ENCODE measurements at places on chromosomes 2 and 18.

GRCh38 chr2:954687-955000, 4.0 kb downstream of the SNTG2 start:
- DNase-seq = no peak

- no peak for DNase-seq
Observed at GRCh38 chr2:23867449-23867848, 59.5 kb downstream of the ATAD2B start.

GRCh38 chr2:57397550-57398360, 648.9 kb upstream of the VRK2 start:
- no peak for DNase-seq

DNA sequence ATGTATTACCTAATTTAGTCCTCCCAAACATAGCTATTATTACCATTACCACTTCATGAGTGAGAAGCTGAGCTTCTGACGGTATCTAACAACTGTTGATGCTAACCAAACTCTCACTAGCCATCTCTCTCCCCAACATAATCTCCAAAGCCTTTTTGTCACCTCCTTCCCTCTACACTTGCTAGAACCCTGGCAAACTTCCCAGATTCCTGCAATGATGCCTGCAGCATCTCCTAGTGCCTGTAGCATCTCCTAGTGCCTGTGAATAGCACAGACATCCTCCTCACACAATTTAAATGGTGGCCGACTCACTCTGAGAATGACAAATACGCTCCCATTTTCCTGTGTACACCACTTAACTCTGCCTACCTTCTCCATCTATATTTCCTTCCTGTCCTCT, 126.7 kb downstream of the STK39 start:
- DNase-seq = no peak

DNA sequence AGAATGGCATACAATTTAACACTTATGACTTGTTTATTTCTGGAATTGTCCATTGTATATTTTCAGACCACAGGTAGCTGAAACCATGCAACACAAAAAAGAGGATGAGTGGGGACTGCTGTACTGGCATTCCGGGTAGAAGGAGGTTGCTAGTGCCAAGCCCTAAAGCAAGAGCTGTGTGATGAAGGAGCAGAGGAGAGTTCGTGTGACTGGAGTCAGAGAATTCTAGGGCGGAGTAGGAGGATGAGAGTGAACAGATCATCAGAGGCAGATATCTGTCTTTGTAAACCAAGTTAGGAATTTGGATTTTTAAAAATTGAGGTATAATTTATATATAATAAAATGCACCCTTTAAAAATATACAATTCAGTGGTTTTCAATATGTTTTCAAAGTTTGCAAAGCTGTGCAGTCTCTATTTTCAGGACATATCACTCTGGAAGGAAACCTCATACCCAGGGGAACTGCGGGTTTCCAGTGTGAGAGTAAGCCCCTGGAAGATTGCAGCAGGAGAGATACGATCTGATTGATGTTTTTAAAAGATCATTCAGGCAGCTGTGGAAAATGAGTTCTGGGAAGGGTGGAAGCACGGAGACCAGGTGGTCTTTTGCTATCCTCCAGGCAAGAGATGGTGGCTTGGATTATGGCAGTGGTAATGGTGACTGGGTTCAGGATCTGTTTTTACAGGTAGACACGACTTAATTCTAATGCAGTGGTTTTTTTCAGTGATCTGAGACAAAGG, 36.4 kb downstream of the TAF1B start:
- DNase-seq = no peak

DNA sequence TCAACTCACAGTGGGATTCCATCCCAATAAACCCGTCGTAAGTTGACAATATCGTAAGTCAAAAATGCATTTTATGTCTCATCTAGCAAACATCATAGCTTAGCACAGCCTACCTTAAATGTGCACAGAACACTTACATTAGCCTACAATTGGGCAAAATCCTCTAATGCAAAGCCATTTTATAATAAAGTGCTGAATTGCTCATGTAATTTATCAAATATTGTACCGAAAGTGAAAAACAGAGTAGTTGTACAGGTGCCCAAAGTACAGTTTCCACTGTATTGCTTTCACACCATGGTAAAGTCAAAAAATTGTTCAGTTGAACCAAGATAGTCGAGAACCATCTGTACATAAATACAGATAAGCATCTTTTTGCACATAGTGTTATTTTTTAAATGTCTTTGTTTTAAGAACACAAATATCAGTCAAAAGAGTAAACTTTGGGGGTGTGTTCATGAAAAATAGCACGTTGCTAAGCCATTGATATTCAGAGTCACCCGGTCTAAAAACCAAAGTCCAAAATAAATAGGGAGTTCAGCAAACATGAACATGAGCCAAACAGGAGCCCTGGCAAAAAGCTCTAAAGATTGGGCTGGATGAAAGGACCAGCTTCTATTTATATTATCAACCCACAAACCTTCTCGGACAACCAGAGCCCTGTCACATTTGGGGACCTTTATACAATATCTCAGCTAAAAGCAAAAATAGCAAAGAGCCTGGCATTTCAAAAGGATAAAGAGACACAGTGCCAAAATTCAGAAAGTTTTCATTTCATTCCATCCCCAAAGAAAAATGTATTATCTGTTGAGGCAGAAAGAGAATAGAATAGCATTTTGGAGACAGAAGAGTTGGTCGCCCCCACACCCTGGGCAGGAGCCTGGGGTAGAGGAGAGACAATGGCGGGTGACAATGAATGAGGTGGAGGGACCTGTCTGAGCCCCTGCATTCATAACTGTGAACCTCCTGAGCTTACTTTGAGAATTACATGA, 105.9 kb upstream of the SH3BP4 start:
- DNase-seq = no peak

DNA sequence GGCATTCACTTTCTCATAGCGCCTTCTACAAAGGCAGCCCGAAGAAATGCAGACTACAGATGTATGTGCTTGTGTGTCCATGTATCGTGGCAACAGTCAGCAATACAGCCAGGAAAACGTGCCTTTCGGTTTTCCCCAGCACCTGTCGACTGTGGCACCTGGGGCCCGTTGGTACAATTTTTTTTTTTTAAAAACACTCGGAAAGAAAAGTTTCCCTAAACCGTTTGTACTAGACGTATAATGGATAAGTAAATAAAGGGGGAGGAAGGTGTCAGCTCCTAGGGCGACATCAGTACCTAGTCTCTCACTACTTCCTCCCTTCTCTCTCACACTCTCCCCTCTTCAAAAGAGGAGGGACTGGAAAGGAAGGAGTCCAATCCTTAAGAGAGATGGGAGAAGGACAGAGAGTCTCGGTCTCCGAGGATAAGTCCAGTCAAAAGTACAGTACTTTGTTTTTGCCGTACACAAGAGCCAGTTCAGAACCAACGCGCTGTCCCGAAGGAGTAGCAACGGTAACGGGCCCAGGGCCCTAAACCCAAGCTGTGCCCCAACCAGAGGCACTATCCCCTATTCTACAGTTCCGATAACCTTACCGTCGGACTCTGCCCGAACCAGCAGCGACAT, 759 bp downstream of the PPP4R3B start:
- DNase-seq = peak; percentile 37

GRCh38 chr2:234249873-234250272, 199.4 kb downstream of the SPP2 start:
- no peak for DNase-seq

DNA sequence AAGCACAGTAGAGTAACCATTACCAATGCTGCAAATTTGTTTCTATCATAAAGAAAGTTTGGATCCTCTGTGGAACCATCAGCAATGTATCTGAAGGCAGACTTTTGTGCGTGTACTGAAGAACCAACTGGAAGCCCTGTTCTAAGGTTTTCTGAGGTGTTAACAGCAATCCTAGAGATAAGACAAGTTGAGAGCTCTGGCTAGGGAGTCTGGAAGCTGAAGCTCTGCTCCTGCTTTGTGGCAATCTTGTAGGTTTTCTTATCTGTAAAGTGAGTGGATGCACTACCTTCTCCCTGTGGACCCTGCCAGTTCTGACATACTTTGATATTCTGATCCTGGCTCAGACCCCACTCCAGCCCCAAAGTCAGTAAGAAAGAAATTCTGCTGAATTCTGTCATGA, 171.2 kb upstream of the SLC14A2 start:
- DNase-seq = no peak

- no peak for DNase-seq
Observed at GRCh38 chr2:32060266-32060665, 3.1 kb upstream of the SPAST start.

GRCh38 chr2:53945538-53945937, 25.3 kb downstream of the PSME4 start:
- DNase-seq = no peak

GRCh38 chr18:68475883-68476282, 239.0 kb downstream of the TMX3 start:
- no peak for DNase-seq
